ENCODE measurements at places on chromosomes 11 and 22.

DNA sequence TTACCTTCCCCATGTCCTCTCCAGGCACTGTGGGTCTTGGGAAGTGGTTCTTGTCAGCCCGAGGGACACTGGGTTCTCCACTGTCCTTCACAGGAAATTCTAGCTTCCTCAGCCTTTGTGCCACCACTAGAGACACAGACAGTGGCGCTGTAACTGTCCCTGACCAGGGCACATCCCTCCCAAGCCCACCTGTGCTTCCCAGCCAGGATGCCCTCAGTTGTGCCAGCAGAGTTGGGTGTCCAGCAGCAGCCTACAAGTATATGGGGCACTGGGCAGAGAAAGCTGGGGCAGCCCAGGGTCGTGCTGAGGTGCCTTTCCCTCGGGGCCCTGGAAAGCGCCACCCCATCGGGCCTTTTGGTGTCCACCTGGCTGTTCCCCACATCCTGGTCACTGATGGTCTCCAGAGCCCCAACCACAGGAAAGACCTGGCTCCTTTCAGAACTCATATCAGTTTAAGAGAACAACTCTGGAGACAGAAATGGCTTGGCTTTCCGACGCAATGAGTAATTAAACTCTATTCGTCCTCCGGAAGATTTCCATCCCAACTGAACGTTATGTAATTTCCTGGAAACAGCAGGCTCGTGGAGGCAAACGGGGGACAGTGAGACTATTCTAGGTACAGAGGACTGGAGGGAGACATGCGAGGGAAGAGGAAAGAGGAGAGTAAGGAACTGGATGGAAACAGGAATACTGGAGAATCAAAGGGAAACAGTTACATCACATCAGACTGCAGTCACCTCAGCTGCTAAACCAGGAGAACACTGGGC lies 28.6 kb downstream of the PPP2R1B start:
- DNase-seq, result no peak

DNA sequence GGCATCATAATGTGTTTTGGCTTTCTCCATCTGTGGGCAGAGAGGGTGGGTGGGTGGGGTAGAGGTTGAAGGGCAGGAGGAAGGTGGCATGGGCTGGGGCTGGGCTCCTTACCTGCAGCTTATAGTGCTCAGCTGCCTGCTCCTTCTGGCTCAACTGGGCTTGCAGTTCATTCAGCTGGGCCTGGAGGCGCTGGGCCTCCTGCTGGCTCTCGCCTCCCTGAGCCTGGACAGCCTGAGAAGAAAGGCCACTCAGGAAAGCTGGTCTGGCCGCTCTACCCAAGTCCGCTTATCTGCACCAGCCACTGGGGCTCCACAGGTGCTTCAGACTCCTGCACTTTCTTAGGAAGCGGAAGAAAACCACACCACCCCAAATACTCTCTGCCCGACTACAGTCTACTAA lies 10.4 kb downstream of the IL18BP start:
- DNase-seq, result no peak

GRCh38 chr11:79333355-79333754 lies 107.5 kb downstream of the TENM4 start:
- no peak for DNase-seq

GRCh38 chr11:65266210-65266609 lies 4.4 kb downstream of the POLA2 start:
- no peak for DNase-seq

DNA sequence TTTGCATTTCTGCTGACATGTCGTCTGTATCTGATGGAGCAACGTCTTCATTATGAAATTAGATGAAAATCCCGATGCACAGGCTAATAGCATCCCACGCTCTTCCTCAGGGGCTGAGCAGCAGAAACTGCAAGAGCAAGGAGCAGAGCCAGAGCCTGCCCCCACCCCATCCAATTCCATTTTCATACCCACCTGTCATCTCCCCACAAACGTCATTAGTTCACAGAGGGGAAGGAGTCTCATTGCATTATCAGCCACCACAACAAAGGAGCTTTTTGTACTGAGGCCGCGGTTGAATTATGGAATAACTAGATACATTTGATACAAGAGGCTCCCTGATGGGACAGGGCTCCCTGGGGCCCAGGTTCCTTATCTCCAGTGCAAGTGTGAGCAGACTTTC lies 515.0 kb downstream of the NTM start:
- DNase-seq, result no peak

DNA sequence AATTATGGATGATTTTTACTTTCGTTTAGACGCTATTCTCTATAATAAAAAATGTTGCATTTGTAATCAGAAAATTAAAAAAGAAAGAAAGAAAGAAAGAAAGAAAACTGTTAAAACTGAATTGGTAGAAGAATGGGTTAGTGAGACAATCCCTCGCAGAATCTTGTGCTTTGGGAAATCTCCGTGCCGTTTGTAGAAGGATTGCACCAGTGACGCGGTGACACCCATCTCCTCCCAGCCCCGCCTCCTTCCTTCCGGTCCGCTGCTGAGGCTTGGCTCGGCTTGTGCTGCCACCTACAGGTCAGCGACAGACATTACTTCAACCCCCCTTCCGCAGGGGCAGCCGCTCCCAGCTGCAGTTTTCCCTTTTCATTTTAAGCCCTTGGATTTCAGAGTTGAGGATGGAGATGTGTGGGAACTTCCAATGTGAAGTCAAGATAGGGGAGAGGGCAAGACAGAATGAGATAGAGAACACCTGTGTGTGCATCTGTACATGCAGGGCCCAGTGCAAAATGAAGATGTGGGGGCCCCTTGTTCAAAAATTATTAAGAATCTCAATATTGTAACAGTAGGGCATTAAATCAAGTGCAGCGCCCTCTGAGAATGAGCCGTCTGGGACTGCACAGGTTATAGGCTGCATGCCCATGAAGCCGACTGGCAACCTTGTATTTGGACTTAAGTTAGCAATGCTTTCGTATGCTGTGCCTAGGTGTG lies 41.1 kb downstream of the TST start:
- DNase-seq, result peak; percentile 55

Data from GOT3 (cell line).